ENCODE measurements at places on chromosomes 7 and 10.
A peak's percentile ranks its signal among the peaks of the same experiment; 100 is the strongest.

DNA sequence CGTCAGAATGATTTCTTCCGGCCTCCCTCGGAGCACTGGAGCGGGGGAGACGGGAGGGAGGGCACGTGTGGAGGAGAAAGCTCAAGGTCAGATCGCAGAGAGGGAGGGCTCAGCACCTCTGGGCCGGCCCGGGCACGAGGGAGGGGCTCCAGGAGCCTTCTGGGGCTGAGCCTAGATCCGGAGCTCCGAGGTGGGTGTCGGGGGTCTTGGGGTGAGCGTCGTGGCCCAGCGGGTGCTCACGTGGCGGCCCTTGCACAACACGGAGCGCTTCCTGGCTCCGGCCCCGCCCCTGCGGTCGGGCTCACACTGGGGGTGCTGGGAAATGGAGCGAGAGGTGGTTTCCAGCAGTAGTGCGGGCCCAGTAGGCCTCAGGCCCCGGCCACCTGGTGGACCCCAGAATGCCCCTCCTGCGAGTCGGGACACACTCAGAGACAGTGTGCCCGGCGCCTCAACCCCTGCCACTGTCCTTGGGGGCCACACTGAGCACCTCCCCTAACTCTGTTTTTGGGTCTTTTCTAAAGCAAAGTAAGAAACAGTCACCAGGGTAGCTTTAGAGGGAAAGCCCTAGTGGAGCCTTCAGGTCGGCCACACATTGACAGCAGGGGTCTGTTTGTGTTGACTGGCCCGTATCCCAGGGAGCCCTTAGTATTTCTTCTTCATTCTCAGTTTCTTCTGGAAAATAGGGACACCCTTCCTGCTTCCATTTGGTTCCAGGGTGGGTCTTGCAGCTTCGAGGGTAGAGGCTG, 798 bp downstream of the PPIF start:
- peak; percentile 34 for DNase-seq

DNA sequence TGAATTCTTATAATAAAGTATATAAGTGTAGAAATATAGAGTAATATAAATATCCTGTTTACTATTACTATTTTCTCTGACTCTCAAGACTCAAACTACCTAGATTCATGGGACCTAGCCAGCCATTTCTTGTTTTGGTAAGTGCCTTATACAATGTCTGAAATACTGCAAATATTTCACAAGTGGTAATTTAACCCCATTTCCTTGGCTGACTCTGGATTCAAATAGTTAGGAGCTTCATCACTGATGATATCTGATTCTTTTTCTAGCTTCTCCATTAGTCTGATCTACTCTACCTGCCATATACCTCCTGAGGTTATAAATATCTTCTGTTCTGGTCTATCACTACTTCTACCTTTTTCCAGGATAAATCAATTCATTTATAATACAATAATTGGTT, 6.4 kb upstream of the RALA start:
- DNase-seq, result no peak

DNA sequence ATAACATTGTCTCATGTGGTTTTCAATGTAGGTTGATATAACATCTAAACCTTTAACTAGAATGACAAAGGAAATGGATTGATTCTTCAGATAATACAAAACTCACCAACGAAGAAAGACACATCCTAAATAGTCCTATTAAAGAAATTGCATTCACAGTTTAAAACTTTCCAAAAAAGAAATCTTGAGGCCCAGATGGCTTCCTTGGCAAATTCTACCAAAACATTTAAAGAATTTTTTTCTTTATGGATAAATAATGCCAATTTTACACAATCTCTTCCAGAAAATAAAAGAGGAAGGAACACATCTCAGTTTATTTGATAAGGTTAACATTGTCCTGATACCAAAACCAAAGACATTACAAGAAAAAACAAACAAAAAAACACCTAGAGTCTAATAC, 349.5 kb downstream of the CALN1 start:
- DNase-seq, result no peak

- DNase-seq, result no peak
Observed at GRCh38 chr10:4538016-4538415, 288.0 kb upstream of the AKR1E2 start.

DNA sequence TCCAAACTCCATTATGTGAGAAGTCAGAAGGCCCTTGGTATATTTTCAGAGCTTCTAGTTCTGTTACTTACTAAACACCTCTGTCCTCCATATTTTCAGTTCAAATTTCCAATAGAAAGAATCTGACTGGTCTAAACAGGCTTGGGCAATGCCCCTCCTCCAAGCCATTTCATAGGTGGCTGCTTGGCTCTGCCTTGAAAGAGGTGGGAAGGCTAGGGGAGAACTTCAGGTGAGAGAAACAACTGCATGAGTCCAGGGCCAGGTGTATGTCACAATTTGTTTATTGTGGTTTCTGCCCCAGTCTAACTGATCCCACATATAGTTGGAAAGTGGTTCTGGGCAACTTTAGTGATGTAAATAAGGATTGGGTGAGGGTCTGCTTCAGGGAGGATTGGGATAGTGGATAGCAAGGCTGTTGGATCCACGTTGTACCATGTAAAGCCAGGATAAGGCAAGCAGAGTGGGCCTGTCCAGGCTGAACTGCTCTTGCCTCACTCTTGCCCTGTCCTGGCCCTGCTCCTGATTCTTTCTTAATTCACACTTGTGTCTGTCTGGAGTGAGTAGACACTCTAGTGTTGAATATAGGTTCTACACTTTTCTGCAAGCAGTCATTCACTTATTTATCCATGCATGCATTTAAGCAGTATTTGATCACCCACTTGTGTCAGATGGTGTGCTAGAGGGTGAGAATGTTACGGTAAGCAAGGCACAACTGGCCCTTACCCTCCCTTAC, 67.5 kb upstream of the COMTD1 start:
- no peak for DNase-seq

All from kidney glomerular epithelial cell (primary cell).